ENCODE measurements at places on chromosomes 6 and 20.

- DNase-seq = no peak
These were observed 131.5 kb downstream of the SOBP start for GRCh38 chr6:107621229-107621937.

DNA sequence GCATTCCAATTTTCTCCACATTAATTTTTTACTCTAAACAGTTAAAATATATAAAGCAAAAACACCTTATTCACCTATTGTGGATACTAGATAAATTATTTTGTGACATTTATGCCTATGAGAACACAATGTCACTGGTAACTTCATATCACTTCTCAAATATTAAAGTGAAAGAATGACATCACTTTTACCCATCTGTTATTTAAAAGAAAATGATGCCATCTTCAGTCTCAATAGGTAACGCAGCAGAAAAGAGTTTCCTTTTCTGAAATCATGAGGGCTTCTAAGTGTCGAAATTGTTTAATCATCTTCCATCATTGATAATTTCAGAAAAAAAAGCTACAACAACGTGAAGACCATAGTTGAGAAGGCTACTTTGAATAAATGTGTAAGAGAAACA, 2.9 kb downstream of the HAO1 start:
- no peak for DNase-seq

DNA sequence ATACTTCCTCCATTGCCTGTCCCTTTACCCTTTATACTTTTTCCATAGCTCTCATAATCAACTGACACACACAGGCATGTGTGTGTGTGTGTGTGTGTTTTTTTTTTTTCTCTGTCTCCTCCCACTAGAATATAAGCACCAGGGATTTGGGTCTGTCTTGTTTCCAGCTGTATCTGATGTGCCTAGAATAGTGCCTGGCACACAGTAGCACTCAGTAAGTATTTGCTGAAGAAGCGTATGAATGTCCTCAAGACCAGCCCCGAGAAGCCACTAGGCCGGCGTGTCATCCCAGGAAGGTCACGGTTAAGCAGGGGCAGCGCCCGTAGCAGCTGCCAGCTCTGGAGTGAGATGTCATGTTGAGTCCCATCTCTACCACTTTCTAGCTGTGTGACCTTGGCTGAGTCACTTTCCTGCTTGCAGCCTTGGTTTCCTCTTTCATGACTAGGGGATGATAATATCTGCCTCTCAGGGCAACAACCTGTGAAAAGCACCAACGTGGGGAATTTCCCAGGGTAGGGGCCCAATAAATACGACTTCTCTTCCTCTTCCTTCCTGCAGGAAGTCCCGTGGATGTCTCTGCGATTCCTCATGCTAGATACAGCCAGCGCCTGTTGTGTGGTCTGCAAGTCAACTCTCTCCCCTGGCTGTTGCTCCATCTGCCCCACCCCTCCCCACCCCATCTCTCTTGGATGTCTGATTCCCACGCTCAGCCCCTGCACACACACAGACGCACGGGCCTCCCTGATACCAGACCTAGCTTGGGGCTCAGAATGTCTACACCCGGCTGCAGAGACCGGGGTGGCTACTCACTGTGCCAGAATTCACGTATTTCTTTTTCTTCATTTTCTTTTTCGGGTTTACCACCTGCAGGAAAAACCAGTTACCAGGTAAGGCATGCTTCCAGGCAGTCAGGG, 58.1 kb downstream of the RAB44 start:
- peak; percentile 42 for DNase-seq

DNA sequence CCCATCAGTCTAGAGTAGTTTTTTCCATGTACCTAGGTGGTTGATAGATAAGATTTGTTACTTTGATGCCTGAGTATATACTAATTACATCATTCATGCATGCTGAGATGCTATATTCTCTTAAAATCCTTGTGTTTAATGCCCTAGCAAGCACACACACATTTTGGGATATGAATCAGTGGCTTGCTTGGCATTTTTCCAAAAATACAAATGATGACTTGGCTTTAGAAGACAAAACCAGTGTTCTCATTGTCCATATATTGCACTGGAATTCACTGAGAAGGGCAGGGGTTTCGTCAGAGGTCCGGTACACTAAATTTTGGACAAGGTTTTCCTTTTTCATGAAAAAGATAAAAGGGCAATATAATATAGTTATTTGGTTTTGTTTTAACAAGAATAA, 24.9 kb downstream of the GTPBP2 start:
- DNase-seq = no peak

GRCh38 chr20:62020935-62021701, 44.6 kb downstream of the TAF4 start:
- no peak for DNase-seq

DNA sequence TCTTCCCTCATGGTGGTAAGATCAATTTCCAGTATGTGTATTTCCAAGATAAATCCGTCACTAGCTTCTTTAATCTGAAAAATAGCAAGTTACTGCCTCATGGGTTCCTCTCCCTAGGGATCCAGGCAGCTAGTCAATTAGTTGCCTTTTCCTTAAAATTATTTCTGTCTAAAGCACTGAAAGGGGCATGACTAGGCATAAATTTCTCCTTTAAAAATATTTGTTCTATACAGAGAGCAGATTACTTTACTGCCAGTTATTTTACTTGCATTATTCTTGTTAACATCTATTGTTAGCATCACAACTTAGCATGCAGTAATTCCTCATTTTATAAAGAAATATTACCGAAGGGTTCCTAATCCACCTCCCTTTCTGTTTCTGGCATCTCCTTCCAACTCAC, 1.4 kb downstream of the MTCL3 start:
- no peak for DNase-seq

DNA sequence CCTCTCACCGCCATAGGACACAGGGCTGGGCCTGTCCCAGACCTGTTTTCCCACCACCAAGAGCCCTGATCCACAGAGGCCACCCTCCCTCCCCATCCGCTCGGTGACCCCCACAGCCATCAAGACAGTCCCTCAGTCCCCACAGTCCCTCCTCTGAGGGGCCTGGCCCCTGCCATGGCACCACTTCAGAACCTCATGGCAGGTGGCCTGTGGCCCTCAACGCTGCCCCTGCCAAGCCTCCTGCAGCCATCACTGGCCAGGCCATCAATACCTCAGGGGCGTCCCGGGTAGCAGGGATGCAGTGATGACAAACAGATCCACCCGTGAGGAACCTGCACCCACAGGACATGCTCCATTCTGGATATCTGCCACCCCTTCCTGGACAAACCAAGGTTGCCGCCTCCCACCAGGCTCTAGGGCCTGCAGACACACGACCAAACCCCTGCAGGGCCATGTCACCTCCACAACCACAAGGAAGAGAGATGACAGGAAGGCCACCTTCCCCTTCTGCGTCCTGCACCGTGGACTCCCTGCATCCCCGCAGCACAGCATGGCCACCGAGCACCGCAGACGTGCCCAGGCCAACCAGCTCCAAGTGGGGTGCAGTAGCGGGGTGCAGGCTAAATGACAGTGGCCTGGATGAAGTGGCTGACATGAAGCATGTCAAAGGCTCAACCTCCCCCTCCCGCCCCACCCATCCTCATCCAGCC, 14.0 kb downstream of the TAF4 start:
- DNase-seq = no peak

GRCh38 chr6:170091639-170092579, 199.0 kb downstream of the DLL1 start:
- DNase-seq = no peak

DNA sequence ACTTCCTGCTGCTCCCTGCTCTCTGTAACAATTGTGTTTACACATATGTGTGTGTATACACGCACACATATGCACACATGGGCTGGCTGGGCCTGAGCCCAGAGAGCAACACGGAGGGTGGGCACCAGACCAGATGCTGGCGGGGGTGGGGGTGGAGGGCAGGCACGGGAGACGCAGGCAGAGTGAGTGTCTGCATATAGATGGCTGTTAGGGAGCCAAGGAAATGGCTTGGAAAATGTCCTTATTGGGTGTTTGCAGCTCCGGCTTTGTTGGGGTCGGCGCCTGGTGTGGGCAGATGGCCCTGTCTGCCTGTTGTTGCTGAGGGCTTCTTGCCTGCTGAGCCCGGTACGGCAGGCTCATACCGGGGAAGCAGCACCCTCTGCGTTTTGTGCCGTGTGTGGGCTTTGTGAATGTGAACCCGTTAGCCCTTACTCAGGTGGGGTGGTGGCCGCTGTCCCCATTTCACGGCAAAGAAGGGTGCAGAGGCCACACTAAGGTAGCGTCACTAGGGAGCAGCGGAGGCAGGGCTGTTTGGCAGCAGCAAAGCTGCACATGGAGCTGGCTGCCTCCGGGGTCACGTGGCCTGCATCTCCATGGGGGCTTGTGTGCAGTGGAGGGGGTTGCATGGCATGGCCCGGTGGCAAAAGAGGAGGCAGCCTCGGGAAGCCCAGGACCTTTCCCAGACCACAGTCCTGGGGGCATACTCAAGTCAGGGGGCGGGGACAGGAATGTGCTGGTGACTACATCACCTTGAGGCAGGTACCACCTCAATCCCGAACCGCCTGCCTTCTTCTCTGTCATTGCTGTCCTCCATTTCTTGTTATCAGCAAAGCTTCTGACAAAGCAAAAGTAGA, 47.4 kb upstream of the SRF start:
- no peak for DNase-seq

- peak; percentile 55 for DNase-seq
These were observed 104.0 kb downstream of the ISM1 start for GRCh38 chr20:13325033-13325432.

- no peak for DNase-seq
These were observed 26.6 kb upstream of the PCMTD2 start for GRCh38 chr20:64228751-64229506.

- no peak for DNase-seq
These were observed 12.8 kb upstream of the HINT3 start for GRCh38 chr6:125943528-125944433.

- no peak for DNase-seq
These were observed 840.8 kb downstream of the TBC1D32 start for GRCh38 chr6:120493505-120493904.

- no peak for DNase-seq
These were observed 49.1 kb downstream of the CNKSR3 start for GRCh38 chr6:154461348-154461747.

DNA sequence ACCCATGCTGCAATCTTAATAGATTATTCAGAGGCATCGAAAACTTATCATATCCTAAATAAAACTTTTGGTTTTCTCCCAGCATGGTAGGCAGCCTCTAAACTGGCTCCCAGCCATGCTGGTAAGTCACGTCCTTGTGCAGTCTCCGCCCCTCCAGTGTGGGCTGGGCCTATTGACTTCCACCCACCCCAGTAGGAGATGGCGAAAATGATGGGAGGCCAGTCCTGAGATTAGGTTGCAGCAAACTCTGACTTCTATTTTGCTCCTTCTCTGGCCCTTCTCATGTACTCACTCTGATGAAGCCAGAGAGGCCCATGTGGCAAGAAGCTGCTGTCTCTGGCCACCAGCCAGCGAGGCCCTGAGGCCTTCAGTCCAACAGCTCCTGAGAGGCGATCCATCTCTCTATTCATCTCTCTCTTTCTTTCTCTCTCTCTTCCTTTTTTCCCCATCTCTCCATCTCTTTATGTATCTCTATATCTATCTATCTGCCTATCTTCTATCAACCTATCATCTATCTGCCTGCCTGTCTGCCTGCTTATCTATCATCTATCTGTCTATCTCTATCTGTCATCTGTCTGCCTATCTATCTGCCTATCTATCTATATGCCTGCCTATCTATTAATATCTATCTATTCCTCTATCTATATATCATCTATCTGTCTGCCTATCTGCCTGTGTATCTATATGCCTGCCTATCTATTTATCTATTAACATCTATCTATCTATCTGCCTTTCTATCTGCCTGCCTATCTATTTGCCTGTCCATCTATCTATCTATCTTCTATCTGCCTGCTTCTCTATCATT, 52.7 kb upstream of the STX16 start:
- no peak for DNase-seq

- no peak for DNase-seq
These were observed 46.8 kb downstream of the SYNJ2 start for GRCh38 chr6:158028421-158028820.

DNA sequence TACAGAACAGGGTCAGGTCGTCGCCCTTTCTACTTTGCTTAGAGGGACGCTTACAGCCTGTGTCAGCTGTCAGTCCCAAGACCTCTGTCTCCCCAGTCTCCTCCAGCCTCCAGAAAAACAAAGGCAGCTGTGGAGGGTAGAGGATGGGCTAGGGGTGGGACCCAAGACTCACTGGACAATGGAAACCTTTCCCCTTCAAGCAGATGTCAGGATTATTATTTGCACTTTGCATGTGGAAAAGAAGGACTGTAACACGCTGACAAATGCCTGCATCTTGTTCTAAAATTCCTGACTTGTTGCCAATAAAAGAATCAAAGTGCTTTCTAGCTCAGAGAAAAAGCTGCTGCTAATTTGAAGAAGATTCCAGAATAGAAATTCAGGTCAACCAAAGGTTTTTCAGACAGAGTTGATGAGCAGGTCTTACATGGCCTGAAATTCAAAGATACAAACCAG, 58.7 kb downstream of the SNX5 start:
- no peak for DNase-seq

DNA sequence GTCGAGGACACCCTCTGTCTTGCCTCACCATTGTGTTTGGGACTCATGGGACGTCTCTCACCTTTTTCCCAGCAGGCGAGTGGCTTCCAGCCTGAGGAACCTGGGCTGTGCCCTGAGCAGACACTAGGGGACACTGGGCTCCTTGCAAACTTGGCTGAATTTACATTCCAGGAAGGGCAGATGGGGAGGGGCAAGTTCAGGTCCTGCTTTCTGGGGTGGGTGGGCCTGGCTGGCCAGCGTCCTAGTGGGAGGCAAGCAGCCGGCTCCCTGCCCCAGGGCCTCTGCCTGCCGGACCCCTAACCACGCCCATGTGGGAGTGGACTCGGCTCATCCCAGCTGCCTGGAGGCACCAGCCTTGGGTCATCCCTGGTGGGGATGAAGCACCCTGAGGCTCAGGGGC, 48.2 kb upstream of the MLN start:
- DNase-seq = peak; percentile 33

- no peak for DNase-seq
These were observed 117.0 kb upstream of the COL21A1 start for GRCh38 chr6:56364431-56364826.

- DNase-seq = peak; percentile 73
These were observed 104.6 kb upstream of the RSPO3 start for GRCh38 chr6:127013865-127014264.

GRCh38 chr6:7062451-7063162, 45.2 kb upstream of the RREB1 start:
- DNase-seq = no peak

DNA sequence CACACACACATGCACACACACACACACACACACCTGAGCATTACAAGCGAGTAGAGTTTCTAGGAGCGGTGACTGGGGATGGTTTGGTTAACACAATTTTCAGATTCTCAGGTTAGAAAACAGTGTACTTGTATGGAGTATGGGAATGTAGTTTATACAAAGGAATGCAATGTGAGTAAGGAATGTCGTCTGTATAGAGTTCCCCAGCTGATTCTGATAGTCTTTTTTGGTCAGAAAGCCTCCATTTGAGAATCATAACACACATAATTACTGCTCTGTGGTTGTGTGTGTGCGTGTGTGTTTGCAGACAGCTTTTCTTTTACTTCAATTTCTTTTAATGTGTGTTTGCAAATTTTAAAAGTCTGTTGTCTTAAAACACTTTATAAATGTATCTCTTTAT, 93.2 kb downstream of the MYO6 start:
- DNase-seq = no peak
